ENCODE measurements at places on chromosomes 1 and 21.

- no peak for DNase-seq
These were observed 6.4 kb downstream of the ITGB2 start for GRCh38 chr21:44914176-44914874.

GRCh38 chr1:172616195-172616594 is 42.7 kb upstream of the FASLG start:
- DNase-seq, result no peak

DNA sequence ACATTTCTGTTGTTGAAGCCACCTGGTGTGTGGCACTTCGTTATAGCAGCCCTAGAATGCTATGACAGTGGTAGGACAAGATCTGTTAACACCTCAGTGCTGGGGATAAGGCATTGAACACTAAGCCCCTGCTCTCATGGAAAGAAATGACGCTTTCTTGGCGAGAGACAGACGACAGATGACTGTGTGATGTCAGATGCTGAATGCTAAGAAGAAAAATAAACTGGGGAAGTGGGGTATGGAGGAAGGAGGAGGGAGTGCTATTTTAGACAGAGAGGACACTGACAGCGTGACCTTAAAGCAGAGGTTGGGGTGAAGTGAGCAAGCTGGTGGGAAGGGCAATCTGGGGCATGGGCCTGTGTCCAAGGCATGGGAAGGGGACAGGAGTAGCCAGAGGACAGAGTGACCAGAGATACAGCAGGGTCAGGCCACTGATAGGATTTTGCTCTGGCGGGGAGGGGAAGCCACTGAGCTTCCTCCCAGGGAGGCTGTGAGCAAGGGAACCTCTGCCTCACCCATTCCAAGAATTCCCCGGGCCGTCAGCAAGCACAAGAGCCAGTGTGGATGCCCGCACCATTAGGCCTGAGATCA is 15.2 kb downstream of the DOP1B start:
- DNase-seq, result peak; percentile 58

GRCh38 chr1:37085393-37085792 is 51.1 kb upstream of the GRIK3 start:
- DNase-seq, result no peak

- DNase-seq, result peak; percentile 59
These were observed 553 bp upstream of the STMN1 start for GRCh38 chr1:25906644-25907300.

DNA sequence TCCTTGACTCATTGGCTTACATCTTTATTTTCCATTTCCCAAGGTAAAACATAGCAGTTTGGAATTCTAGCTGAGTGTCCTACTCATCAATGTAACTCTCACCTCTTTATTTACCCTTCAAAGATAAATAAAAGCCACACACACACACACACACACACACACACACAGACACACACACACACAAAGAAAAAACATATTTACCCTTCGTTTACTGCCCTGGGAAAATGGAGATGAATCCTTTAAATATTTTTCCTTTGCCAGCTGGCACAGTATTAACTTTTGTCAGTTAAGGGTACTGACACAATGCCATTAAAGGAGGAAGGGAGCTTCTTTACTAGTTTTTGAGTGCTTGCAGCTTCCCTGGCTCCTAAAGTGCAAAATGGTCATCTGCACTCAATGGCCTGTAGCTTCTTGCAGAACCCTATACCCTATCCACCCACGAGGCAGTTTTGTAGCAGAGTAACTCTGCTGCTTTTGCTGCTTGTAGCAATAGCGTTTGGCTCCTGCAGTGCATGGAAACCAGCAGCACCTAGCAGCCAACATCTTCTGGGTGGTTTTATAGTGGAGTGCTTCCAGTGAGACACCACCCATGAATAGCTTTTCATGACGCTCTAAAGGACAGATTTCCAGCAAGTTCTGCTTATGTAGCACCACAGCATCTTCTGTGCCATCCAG is 103.7 kb downstream of the HS2ST1 start:
- no peak for DNase-seq

GRCh38 chr21:10627316-10627863 is 106.0 kb downstream of the TPTE start:
- DNase-seq, result no peak

- no peak for DNase-seq
These were observed 39.8 kb upstream of the TNR start for GRCh38 chr1:175783126-175783722.

DNA sequence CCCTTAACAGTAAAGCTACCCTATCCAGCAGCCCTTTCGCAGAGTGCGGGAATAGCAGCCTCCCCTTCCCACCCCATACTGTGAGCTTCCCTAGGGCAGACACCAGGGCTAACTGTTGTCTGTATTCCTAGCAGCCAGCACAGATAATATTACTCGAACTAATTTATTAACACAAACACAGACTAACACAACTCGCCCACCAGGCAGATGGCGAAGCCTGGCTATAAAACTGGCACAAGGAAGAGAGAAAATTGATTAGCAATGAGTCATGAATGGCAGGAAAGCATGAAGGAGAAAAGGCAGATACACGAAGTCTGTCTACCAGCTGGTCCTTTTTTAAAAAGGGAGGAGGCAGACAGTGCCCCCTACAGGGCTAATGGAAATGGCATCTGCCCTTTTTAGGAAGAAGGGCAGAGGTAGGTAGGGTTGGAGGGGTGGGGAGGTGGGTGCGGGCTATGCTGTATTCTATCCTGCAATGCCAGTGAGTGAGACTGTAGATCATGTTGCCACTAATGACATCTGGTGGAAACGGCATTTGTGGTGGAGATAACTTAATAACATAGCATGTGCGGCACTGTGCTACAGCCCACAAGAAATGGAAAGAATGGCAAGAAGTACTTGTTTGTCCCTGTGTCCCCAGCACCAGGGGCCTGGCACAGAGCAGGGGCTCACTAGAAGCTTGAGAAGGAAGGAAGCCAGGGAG is 30.6 kb upstream of the CTPS1 start:
- peak; percentile 41 for DNase-seq

GRCh38 chr1:38498686-38499085 is 360.9 kb downstream of the RRAGC start:
- no peak for DNase-seq

GRCh38 chr21:41903559-41904351 is 24.6 kb upstream of the PRDM15 start:
- no peak for DNase-seq

- DNase-seq, result no peak
These were observed 98.0 kb upstream of the CDC42BPA start for GRCh38 chr1:227416156-227416830.

DNA sequence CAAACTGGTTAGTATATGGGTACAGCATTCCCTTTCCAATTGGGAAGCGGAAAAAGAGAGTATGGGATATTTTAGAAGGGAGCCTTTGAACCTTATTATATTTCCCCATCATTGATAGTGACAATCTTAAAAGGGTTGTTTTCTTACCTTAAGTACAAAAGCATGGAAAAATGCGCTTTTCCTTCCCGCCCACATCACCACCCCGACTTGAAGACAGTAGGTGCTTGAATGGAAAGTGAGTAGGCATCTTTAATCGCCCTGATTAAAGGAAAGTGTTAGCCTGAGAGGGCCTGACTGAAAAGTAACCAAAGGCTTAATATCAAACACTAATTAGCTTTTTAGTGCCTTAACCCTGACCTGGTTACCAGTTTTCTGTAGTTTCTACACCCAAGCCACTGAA is 15.4 kb downstream of the GGPS1 start:
- no peak for DNase-seq

- no peak for DNase-seq
These were observed 3.0 kb upstream of the SUMO3 start for GRCh38 chr21:44820851-44821250.

DNA sequence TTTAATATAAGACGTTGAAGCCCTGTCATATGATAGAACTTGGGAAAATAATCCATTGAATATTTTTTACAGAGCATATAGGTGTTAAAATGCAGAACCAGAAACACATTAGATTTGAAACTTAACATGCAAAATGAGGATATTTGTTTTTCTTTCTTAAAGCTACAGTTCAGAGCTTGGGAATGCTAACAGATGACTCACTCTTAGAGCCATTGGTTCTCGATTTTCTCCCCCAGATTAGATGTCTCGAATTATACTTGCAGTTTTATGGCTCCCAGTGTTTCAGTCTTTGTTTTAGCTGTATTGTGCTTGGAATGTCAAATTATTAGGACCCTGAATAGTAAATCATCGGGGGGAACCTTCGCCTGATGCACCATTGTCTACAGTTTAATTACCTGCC is 575.7 kb upstream of the ZP4 start:
- DNase-seq, result no peak

GRCh38 chr1:146032631-146033219 is 11.2 kb upstream of the HJV start:
- peak; percentile 56 for DNase-seq

GRCh38 chr1:230753586-230754251 is 6.5 kb downstream of the CAPN9 start:
- peak; percentile 52 for DNase-seq

DNA sequence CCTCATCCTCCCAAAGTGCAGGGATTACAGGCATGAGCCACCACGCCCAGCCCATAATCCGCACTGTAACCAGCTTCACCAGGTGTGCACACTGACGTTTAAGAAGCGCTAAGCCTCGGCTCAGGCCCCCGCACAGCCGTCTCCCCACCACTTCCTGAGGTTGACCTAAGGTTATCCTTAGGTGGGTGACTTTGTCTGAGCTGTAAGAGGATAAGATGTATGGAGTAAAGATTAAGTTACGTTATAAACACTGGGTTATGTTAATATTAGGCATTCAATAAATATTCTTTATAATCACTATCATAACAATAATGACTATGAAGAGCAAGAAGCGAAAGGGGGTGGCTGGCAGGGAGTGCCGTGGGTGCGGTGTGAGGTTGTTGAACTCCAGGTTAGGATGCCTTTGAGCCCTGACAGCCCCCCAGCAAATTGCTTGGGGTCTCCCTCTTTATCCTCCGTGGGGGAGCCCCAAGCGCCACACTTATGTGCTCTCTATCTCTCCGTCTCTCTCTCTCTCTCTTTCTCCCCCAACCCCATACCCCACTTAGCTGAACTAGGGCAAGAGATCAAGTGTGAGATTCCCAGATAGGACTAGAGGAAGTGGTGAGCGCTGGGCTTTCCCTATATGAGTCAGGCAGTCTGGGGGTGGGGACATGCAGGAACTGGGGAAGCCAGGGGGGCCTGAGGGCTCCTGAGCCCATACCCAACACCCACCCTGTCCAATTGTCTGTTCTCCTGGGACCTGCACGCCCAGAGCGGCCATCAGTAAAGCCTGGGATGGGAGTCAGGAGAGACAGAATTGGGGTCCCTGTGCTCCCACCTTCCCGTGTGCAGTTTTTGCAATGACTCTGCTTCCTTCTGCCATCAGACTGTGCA is 7.6 kb downstream of the EFHD2 start:
- DNase-seq, result no peak

GRCh38 chr21:34313116-34313515 is 50.7 kb upstream of the KCNE2 start:
- DNase-seq, result no peak

- DNase-seq, result no peak
These were observed 168.0 kb downstream of the CAMTA1 start for GRCh38 chr1:6953216-6953615.

DNA sequence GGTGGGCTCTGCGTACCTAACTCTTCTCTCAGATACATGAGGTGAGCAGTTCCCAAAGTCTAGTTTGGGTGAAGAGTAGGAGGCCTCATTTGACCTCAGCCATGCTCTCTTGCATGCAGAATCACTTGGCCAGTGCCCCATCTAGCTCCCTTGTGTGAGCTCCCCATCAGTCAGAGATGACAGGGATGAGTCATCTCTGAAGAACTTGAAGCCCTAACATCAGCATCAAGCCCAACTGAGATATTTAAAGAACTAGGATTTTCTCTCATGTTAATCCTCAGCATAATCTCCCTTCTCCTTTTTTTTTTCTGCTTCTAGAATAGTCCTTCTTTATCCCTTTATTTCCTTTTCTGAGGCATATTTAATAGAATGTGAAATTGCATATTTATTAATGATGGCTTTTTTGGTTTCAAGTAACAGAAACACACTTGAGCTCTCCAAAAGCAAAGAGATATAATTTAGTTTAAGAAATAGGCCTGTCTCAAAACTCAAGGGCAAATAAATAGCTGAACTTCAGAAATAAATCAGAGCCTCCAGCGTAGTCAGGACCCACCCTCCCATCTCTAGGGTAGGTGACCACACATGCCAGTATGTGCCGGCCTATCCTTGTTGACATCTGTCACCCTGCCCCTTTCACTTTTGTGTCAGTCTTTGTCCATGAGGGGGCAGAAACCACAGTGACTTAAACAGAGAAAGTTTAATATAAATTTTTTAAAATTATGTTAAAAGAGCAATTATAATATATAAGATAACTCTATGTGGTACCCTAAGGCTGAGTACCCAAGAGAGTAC is 112.3 kb downstream of the TSEN15 start:
- no peak for DNase-seq

- no peak for DNase-seq
These were observed 16.3 kb downstream of the TGFB2 start for GRCh38 chr1:218361298-218362065.

- DNase-seq, result no peak
These were observed 2.5 kb downstream of the FRRS1 start for GRCh38 chr1:99763956-99764355.

DNA sequence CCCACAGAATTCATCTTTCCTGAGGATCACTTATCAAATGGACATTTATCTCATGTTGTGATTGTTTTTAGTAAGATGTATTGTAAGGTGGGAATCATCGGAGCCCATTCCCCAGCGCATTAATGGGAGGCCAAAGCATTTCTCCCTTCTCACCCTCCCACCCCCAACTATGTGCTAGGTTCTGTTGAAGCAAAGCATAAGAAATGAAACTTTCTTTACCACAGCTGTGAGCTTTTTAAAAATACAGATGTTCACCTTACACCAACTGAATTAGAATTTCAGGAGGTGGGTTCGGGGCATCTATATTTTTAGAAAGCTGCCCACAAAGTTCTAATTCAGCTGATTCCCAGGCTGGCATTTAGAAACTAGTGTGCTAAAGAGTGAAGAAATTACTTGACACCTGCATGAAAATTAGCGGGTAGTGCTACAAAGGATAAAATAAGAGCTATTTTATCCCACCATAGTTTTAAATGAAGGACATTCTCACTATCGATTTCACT is 26.3 kb downstream of the UAP1 start:
- no peak for DNase-seq

DNA sequence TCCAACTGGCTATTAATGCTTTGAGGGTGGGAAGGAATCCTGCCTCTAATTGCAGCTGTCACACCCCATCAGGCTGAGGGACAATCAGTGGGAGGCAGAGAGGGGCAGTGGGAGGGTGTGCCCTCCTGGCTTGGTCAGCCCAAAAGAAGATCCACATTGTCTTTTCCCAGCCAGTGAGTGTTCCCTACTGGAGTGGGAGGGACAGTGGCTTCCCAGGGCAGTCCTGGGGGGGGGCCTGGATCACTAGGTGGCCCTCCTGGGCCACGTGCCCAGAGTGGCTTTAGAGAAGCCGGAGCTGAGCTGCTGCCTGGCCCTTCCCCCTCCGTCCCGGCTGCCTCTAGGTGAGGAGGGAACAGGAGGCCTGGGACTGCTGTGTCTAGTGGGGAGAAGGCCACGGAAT is 14.0 kb downstream of the INKA2 start:
- no peak for DNase-seq

DNA sequence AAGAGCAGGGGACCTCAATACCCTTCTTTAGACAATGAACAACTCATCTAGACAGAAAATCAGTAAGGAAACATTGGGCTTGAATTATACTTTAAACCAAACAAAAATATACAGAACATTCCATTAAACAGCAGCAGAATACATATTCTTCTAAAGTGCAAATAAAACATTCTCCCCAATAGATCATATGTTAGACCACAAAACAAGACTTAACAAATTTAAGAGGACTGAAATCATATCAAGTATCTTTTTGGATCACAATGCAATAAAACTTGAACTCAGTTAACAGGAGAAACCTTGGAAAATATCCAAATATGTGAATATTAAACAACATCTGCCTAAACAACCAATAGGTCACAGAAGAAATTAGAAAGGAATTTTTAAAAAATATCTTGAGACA is 47.7 kb upstream of the HP1BP3 start:
- no peak for DNase-seq
